ENCODE measurements at places on chromosomes 16 and 17.

- DNase-seq, result no peak
Measured at GRCh38 chr16:21339941-21340340, 61.9 kb upstream of the CRYM start.

- DNase-seq, result no peak
Measured at GRCh38 chr16:80704751-80705505, 99.5 kb downstream of the CDYL2 start.

- no peak for DNase-seq
Measured at GRCh38 chr16:74020095-74020670, 276.4 kb upstream of the PSMD7 start.

GRCh38 chr17:21387616-21388015 is 11.5 kb downstream of the KCNJ12 start:
- no peak for DNase-seq

DNA sequence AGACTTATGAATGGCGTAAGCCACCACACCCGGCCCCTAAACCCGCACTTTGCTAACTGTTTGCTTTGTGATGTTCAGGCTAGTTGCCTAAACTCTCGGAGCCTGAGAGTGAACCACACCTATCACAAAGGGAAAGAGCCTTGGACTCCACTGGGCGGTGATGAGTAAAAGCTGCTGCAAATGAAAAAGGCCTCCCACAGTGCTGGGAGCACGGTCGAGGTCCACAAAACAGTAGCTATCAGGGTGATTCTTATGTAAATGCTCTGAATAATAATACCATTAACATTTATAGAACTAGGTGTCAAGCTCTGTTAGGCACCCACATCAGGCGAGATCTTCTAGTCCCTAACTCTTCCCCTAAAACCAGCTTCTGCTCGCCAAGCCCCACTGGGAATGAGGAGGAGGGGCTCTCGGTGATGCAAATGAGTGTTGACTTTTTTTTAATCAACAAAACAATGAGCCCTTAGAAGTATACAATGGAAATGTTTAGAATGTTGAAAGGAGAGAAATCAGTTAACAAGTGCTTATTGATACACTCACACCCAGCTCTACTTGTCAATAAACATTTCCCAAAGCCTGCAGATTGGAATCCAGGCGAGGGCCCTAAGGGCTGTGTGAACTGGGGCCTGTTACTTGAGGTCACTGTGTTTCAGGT is 19.8 kb downstream of the FBRS start:
- no peak for DNase-seq

DNA sequence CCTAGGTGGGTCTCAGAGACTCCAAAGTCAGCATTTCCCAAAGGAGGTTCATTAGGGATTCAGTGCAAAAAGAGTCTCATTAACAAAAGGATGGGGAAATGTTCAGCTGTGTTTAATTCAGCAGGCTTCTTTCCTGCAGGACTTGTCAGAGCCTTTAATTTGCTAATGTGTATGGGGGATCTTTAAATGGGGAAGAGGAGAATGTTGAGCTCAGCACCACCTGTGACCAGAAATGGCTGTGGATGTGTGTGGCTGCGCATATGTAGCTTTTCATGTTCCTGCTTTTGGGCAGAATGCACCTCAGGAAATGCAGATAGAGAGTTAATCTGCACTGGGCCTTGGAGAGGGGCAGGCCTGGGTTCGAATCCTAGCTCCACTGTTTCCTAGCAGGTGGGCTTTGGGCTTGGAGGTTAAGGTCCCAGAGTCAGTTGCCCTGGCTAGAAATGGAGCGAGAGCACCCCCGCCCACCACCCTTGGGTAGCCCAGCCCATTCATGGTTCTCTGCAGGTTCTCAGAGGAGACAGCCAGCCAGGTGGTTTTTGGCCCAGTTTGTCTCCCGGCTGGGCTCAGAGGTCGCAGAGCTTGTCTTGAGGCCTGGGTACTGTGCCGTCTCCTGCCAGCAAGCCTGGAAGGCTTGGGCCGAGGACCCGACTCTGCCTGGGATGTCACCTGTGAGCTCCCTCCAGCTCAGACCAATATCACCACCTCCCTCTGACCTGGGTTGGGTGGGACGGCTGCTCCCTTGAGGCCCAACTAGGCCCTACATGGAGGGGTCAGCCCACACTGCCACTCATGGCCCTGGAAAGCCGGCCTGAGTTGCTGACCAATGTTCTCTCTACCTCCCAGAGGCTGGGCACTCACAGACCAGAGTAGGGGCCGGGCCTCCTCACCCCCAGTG is 9.3 kb downstream of the ADCY7 start:
- DNase-seq, result no peak

- no peak for DNase-seq
Measured at GRCh38 chr17:50871898-50872297, 5.7 kb upstream of the TOB1 start.

DNA sequence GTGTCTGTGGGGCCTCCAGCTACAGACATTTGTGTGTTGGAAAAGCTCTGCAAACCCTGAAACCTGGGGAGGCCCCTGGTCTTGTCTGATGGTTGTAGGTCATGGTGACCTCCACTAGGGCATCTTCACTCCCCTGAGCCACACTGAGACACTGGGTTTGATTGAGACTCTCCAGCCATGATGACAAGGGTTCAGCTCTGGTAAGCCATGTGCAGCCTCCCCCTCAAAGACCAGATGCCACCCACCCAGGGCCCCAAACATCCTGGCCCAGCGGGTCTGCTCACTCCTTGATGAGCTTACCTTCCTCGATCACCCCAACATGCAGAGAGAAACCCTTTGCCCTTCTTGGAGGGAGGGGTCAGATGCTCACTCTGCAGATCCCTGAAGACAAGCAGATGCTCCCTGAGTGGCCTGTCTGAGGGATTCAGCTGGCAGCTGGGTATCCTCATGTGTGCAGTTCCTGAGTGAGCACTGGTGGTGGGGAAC is 101.6 kb downstream of the METRNL start:
- DNase-seq, result peak; percentile 15

GRCh38 chr16:86073103-86073625 is 174.2 kb downstream of the IRF8 start:
- no peak for DNase-seq

DNA sequence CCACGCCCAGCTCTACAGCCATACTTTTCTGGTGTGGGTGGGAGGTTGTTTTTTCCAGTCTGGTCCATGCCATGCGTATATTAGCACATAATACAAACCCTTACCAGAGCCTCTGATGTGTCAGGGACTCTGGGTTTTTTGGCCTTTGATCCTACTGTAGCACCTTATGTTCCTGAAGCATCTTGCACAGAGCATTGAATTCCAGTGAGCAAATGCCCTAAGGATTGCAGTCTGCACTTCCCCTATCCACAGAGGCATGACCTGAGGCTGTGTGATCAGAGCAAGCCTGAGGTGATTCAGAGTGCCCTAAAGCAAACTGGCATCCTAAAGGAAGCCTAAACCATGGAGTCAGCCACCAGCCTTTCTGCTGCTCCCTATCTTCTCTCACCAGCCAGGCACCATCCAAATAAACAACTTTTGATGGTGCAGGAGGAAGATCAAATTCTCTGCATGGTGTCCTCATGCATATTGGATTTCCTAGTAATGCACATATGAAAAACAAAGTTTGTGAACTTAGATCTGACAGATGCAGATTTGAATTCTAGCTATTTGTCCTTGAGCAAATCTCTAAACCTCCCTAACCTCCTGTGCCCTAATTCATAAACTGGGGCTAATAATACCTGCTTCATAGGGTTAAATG is 41.2 kb upstream of the HAS3 start:
- DNase-seq, result no peak

- DNase-seq, result no peak
Measured at GRCh38 chr16:84774810-84775209, 45.0 kb upstream of the CRISPLD2 start.

DNA sequence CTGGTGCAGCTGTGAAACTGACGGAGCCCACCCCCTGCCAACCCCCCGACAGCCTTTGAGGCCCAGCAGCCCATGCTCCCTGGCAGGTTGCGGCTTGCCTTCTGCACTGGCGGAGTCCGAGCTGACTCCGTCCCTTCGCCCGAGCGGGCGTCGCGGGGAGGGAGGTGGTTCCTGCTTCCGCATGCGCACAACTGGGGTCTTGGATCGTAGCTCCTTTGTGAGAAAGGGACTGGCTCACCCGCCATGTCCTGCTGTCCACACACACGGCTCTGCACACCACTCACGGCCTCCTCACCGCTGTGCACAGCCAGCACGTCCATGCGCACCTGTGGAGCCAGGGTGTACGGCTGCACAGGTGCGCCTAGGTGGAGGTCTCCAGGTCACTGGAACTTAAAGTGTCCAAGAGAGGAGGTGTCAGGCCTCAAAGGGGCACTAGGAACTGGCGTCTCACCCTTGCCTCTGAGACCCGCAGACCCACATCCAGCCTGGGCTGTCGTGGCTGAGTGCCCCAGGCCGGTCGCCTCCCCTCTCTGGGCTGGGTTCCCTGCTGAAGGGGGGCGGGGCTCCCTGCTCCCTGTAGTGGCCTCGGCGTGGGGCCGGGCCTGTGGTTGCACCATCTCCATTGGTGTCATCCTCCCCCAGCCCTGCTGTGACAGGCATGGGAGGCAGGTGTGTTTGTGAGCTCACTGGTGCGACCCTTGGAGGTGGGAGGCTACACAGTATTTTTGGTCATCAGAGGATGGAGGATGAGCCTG is 45.3 kb downstream of the JPH3 start:
- no peak for DNase-seq

GRCh38 chr17:73232587-73233373 is 28.9 kb downstream of the CPSF4L start:
- no peak for DNase-seq

GRCh38 chr17:44219616-44220212 is at the start of gene UBTF:
Gene UBTF (minus strand): TSS chr17:44219675. CDS start chr17:44218229, 1,446 bp downstream.
- peak; percentile 88 for DNase-seq

GRCh38 chr17:30920683-30921543 is 832 bp upstream of the ADAP2 start:
- no peak for DNase-seq

DNA sequence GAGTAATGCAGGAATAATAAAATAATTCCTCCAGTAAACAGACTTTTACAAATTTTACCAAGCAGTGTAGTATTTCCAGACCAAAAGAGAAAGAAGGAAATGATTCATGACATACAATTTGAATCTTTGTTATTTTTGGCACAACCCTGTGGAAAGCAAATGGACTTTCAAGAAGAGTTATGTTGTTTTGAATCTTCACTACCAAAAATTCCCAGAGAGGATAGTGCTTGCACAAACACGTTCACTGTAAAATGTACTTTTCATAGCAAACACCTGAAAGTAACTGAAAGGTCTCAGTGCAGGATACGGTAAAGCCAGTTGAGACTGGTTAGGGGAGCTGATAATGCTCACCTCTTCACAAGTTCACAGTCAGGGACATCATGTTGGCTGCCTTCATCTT is 107.1 kb downstream of the USP22 start:
- no peak for DNase-seq

DNA sequence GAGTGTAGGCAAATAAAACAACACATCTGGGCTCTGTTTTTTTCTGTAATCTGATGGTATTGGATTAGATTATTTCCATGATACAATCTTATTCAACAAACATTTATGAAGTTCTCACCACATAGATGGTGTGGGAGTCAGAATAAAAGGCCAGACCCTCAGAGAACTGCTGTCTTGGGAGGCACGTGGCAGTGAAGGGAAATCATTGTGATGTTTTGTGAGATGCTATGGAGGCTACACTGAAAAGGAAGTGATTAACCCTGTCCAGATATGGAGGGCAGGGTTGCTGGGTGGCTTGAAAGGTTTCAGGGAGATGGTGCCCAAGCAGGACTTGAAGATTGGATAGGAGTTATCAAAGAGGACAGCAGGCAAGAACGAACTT is 35.6 kb downstream of the DHRS7B start:
- no peak for DNase-seq

GRCh38 chr16:20847550-20847949 is 41.2 kb downstream of the REXO5 start:
- no peak for DNase-seq

- no peak for DNase-seq
Measured at GRCh38 chr16:50501986-50502615, 46.1 kb upstream of the NKD1 start.

DNA sequence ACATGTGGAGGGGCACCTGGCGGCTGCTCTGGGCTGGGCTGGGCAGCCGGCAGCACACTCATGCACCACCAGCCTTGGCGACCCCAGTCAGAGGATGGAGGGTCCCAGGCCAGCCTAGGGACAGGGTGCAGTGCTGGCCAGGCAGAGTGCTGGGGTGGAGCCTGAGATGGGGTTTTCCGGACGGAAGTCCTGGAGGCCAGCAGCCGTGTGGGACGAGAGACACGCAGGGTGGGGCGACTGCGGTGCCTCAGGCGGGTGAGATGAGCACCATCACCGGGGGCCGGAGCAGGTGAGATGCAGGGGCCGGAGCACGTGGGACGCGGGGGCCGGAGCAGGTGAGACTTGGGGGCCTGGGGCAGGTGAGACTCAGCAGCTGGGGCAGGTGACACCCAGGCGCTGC is 55.2 kb downstream of the LMF1 start:
- no peak for DNase-seq

DNA sequence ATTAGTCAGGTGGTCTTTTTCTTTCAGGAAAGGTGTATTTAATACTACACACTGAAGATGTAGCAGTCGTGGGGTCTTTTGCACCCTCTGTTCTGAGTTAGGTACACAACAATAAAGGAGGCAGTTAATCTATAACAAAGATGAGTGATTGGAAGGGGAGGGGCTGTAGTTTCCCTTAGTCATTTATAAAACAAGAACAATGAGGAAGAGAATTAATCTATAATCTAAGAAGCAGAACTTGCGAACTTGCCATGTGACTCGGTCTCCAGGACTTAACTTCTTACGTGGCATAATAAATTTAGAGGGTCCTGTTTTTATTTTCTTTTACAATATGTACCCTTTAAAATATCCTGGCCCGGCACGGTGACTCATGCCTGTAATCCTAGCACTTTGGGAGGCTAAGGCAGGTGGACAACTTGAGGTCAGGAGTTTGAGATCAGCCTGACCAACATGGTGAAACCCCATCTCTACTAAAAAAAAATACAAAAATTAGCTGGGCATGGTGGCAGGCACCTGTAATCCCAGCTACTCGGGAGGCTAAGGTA is 8.6 kb upstream of the APPBP2 start:
- no peak for DNase-seq

DNA sequence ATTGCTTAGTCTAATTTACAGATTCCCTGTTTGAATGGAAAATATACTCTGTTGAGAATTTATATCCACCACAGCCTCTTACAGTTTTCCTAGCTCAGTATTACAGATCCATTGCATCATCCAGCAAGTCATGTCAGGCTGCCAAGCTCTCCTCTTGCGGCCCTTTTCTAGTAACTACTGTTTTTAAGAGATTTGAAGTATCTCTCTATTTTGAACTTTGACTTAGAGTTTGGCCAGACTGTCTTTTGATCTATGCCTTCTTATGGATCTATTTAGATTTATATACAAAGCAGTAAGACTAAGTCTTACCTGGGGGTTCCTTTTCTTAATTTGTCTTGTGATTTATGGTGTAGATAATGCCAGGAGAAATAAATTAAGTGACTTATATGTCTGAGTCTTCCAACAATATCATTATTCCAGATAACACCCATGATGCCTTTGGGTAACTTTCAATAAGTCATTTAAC is 53.1 kb upstream of the ABCC11 start:
- DNase-seq, result peak; percentile 43

Measured in femur (tissue), 1 donor.